Anterior cingulate cortex (tissue), 58 donors: ENCODE measurements at places on chromosomes 5 and 9.

DNA sequence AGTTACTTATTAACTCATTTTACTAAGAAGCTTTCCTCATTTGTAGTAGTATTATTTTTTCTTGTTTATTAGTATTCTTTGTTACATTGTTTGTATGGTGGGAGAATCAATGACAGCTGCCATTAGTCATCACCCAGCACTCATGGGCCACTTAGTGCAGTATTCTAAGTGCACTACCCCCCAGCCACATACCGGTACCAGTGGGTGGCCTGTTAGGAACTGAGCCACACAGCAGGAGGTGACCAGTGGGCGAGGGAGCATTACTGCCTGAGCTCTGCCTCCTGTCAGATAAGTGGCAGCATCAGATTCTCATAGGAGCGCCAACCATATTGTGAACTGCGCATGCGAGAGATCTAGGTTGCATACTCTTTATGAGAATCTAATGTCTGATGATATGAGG is 24.2 kb upstream of the CAMLG start:
- DNase-seq, result no peak

DNA sequence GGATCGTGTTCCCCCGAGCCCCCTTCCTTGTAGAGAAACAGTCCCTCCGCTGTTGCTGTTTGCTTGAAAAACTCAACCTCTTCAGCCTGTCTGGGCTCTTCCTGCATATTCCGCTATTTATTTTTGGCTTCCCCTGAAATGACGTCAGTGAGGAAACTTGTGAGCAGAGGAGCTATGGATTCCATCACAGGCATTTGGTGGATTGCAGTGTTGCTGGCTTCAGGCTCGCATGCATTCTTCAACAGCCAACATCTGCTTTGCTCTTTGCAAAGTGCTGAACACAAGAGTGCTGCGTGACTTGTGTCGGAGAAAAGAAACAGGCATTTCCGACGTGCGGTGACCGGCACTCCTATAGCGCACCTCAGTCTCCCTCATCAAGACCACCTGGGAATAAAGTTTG is 232.7 kb downstream of the RFK start:
- no peak for DNase-seq

DNA sequence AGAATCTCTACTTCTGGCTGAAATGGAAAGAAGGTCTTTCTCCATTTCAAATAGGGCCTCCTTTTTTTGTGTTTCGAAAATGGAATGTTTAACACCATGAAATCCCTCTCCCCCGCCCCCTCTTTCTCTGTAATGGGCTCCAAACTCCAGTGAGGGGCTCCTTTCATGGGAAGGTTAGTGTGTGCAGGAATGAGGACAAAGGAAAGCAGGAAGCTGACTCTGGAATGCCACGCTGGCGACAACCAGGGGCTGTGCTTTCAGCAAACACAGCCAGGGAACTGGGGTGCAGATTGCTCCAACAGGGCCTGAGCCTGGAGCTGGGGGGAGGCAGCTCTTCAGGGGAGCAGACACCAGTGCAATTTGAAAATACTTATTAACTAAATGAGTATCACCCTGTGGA is 82.8 kb downstream of the CRB2 start:
- no peak for DNase-seq

- DNase-seq, result no peak
Observed at GRCh38 chr5:74621492-74621891, 19.0 kb downstream of the ENC1 start.

DNA sequence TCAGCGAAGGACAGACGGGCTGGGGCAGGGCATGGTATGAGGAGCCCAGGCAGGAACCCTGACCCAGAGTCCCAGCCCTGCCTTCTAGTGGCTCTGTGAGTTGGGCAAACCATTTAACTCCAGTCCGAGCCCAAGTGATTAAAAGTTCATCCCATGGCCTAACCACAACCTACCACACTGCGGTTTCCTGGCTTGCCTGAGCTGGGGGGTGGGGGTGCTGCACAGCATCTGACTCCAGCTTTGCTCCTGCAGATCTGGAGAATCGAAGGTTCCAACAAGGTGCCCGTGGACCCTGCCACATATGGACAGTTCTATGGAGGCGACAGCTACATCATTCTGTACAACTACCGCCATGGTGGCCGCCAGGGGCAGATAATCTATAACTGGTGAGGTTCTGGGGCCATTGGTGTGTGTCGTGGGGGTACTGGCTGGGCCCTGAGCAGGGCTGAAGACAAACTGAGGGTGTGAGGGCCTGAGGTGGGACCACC is 49.0 kb downstream of the STOM start:
- no peak for DNase-seq

- no peak for DNase-seq
Observed at GRCh38 chr5:5209089-5209488, 69.0 kb downstream of the ADAMTS16 start.

GRCh38 chr5:69299625-69300024 is 33.0 kb downstream of the CCDC125 start:
- no peak for DNase-seq

- no peak for DNase-seq
Observed at GRCh38 chr9:32783168-32783891, at the start of gene TMEM215. Gene TMEM215 (plus strand): TSS chr9:32783540. CDS start chr9:32784184, 644 bp downstream.
